ENCODE measurements at places on chromosomes 3 and 15.
A peak's percentile ranks its signal among the peaks of the same experiment; 100 is the strongest.

- DNase-seq: no peak
Observed at GRCh38 chr15:40247406-40247971, 8.6 kb downstream of the PAK6 start.

DNA sequence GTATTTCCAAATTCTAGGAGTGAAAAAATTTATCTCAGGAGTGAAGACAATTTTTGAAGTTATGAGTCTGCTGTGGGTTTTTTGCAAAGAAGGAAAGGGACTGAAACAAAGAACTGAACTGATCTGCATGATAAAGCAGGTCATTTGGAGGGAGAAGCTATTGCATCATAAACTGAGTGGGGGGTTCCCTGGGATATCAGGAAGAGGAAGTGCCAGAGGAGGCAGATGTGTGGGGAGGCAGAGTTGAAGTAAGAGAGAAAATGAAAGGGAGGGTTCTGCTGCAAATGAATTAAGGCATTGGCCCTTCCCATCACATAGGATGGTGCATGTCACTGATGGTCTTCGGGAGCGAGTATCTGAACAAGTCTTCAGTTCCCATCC, 379.2 kb downstream of the VPS13C start:
- no peak for DNase-seq

DNA sequence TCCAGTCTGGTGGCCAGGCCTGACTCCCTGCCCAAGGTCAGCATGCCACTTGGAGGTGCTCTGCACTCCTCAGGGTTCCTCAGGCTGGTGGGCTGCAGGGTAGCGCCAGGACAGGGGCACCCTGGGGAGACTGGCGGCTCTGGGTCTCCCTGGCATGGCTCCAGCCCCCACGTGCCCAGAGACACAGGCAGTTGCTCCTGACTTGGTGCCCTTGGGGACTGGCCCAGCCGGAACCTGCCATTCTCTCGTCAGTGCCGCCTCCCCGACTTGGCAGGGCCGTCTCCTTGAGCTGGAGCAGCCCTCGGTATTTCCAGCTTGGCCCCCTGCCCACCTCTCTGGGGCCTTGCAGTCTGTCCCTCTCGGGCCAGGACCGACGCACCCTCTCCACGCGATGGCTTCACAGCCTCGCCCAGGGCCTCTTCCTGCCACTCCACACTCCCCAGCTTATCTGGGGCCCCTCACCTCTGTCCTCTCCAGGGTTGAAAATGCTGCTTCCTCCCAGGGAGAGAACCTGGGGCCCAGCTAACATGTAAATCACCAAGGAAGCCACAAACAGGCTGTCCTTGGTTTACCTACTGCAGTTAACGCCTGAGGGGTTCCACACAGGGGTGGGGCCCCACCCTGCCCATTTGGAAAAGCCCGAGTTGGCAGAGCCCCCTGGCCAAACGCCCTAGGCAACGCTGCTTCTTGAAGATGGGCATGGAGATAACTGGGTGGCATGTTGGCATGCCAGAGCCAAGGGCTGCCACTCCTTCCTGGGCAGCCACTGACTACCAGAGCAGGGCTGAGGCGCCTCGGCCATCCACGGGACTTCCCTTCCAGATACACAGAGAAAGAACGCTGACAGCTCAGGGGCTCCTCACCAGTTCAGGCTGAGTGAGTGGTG, 61.4 kb downstream of the SMAD6 start:
- DNase-seq: no peak

DNA sequence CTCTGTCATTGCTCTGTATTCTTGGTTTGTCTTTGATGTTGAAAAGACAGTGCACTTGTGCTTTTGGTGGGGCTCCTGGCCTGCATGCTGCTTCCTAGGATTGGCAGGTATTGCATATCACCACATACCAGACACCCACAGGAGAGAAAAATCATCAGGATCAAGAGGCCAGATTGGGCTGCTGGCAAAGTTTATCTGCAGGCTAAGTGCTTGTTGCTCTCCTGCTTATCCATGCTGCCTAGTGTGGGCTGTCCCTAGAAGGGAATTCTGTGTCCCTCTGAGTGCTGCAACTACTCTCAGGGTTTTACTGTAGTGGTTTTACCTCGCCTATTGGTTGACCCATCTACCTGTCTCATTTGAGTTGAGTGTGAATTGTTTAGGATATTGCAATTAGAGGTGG, 833 bp upstream of the SLC22A13 start:
- DNase-seq: no peak

DNA sequence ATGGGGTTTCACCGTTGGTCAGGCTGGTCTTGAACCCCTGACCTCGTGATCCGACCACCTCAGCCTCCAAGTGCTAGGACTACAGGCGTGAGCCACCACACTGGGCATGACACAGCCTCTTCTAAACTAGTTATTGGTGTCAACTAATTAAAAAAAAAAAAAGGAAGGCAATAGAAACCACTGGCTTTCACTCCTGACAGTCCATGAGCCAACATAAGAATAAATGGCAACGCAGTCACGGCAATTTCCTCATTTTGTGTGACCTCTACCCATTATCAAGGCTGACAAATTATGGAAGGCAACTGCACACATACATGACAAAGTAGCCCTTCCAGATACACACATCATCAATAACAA, 5.9 kb downstream of the ARHGEF3 start:
- DNase-seq: no peak

DNA sequence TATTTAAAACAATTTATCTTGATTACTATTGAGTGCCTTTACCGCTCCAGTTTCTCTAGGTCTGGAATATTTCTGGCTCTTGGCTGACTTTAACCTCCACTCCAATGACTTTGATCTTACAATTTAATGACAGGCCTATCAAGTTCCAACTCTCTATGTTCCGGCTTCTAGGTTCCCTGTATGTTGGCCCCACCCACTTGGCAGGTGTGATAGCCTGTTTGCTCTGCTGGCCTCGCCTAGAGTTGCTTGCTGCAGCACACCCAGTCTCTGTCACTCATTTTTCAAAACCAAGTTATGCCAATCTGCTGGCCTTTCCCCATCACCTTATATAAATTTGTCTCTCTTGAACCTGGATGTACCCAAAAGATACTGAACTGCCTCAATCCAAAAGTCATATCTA, 428.0 kb downstream of the ROBO1 start:
- peak; percentile 41 for DNase-seq

GRCh38 chr3:107962946-107963345, 127.9 kb downstream of the CD47 start:
- DNase-seq: peak; percentile 52

- DNase-seq: no peak
Observed at GRCh38 chr3:71121429-71122167, 461.9 kb downstream of the FOXP1 start.

GRCh38 chr3:113983544-113983943, 35.7 kb downstream of the ZDHHC23 start:
- no peak for DNase-seq

DNA sequence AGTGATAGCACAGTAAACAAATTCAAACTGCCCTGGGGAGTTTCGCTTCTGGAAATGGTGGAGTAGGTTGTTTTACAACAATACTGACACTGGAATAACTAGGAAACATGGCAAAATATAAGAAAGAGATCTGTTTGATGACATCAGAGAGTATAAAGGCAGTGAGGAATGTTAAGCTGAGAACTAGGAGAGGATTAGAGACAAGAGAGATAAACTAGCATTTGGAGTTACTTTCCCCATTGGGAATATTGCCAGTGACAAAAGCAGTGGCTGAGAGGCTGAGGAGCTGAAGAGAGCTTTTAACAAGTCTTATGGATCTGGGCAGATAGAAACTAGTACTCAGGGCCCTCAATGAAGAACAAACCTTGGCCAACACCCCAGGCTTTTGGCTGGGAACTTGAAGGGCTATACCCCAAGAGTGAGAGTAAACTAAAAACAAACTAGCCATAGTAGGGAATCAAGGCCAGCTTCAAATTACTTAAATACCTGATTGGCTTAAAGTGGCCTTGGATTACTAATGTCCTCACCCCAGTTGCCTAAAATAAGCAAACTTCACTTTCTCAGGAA, 280.4 kb downstream of the KLF13 start:
- DNase-seq: no peak

DNA sequence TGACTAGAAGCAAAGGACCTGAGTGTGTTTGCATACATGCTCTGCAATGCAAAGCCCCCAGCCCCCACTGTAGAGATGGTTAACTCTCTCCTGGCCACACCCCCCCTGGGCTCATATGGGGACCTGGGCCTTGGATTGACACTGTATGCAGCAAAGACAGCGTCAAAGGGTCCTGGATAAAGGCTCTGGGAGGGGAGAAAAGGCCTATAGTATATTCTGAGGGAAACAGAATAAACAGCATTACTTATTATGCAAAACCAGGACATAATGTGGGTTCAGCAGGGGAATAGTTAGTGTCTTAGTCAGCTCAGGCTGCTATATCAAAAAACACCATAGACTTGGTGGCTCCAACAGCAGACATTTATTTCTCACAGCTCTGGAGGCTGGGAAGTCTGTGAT, 158.7 kb downstream of the APBA2 start:
- DNase-seq: no peak

Data from SW480 (cell line).